ENCODE measurements at places on chromosomes 16 and 17. TPM values are rescaled to one million over a fixed set of nuclear protein-coding genes. Genes with fewer than 3 reads are reported as not detected.

ANKS4B gene
- not detected for total RNA-seq

NOD2 gene
- total RNA-seq: 1.6 TPM

ATAD5 gene
- total RNA-seq: 37.0 TPM

SPIRE2 gene
- total RNA-seq: not detected

CXCL16 gene
- 0.89 TPM for total RNA-seq

CDR2 gene
- 44.6 TPM for total RNA-seq

KCNH6 gene
- not detected for total RNA-seq

GAS7 gene
- 0.61 TPM for total RNA-seq

AXIN2 gene
- 4.7 TPM for total RNA-seq

SLFN14 gene
- not detected for total RNA-seq

CBX2 gene
- total RNA-seq: 16.5 TPM

TBC1D28 gene
- not detected for total RNA-seq

HOXB8 gene
- not detected for total RNA-seq

RASD1 gene
- 0.58 TPM for total RNA-seq

ABAT gene
- 3.0 TPM for total RNA-seq

KRTAP4-6 gene
- not detected for total RNA-seq

KCNJ12 gene
- total RNA-seq: not detected

BAIAP3 gene
- 0.63 TPM for total RNA-seq

KRTAP16-1 gene
- total RNA-seq: not detected

CFAP97D1 gene
- not detected for total RNA-seq

KRT27 gene
- not detected for total RNA-seq

PIMREG gene
- 20.4 TPM for total RNA-seq

DNASE1L2 gene
- total RNA-seq: 4.1 TPM

LRRC36 gene
- total RNA-seq: not detected

RRAD gene
- total RNA-seq: 0.34 TPM

KRT12 gene
- total RNA-seq: not detected

ADAD2 gene
- total RNA-seq: not detected

CHD9 gene
- 32.1 TPM for total RNA-seq

TBC1D3G gene
- not detected for total RNA-seq

RHBDF1 gene
- 0.40 TPM for total RNA-seq

TEKT3 gene
- total RNA-seq: not detected

TMEM204 gene
- 35.6 TPM for total RNA-seq

CORO7 gene
- total RNA-seq: 167 TPM

THRA gene
- total RNA-seq: 9.7 TPM

ZNF205 gene
- not detected for total RNA-seq

KRTAP4-9 gene
- not detected for total RNA-seq

WRAP53 gene
- total RNA-seq: 29.3 TPM

LRRC59 gene
- 77.7 TPM for total RNA-seq

FAM222B gene
- 17.1 TPM for total RNA-seq

TEX14 gene
- 0.10 TPM for total RNA-seq

TMC6 gene
- 476 TPM for total RNA-seq

CCDC154 gene
- total RNA-seq: 1.5 TPM

CCDC144A gene
- total RNA-seq: 0.47 TPM

DYNLRB2 gene
- not detected for total RNA-seq

NOG gene
- 0.95 TPM for total RNA-seq

ALOX15B gene
- total RNA-seq: not detected

RND2 gene
- not detected for total RNA-seq

CPNE7 gene
- total RNA-seq: 1.1 TPM

KRT28 gene
- total RNA-seq: not detected

CBFA2T3 gene
- total RNA-seq: not detected

COPZ2 gene
- 5.1 TPM for total RNA-seq

C17orf50 gene
- not detected for total RNA-seq

HS3ST3A1 gene
- total RNA-seq: not detected

KRT40 gene
- not detected for total RNA-seq

KRTAP17-1 gene
- not detected for total RNA-seq

CLEC19A gene
- not detected for total RNA-seq

CTDNEP1 gene
- 186 TPM for total RNA-seq

KRTAP1-1 gene
- not detected for total RNA-seq
